ENCODE measurements at places on chromosomes 1 and 21. TPM values are rescaled to one million over a fixed set of nuclear protein-coding genes. Genes with fewer than 3 reads are reported as not detected.

Gene FCRL4
- not detected for total RNA-seq

Gene LPAR3
- total RNA-seq, result 10.2 TPM

Gene SUSD4
- total RNA-seq, result under 0.01 TPM

Gene KIF14
- 2.0 TPM for total RNA-seq

Gene SMPDL3B
- total RNA-seq, result 0.12 TPM

Gene DDI2
- 14.0 TPM for total RNA-seq

Gene EDARADD
- not detected for total RNA-seq

Gene LRRC38
- total RNA-seq, result 0.38 TPM

Gene DNAJB4
- 26.8 TPM for total RNA-seq

Gene FGR
- not detected for total RNA-seq

Gene KCNA3
- 1.4 TPM for total RNA-seq

Gene RBM11
- total RNA-seq, result not detected

Gene DMBX1
- total RNA-seq, result not detected

Gene VCAM1
- 6.6 TPM for total RNA-seq

Gene GJA4
- 40.6 TPM for total RNA-seq

Gene IL10
- total RNA-seq, result not detected

Gene EXTL1
- total RNA-seq, result 0.23 TPM

Gene TLCD4
- total RNA-seq, result under 0.01 TPM

Gene RPE65
- total RNA-seq, result not detected

Gene RGS7
- 2.8 TPM for total RNA-seq

Gene ADAMTS4
- 4.9 TPM for total RNA-seq

Data from smooth muscle cell of the coronary artery (primary cell).